ENCODE measurements at places on chromosomes 3 and 15.

DNA sequence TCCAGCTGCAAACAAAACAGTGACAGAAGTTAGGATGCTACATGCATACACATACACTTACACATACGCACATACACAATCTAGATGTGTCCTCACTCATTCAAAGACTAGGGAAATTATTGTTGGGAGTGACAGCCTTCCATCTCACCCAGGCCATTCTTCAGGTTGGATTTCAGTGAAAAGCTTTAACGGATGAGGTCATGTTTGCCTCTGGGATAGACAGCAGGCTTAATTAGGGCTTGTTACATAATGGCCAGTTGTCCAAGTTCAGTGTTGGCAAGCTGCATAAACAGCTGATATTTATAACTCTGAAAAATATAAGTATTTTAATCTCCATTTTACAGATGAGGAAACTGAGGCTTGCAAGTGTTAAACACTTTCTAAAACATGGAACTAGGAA is 35.8 kb upstream of the PLOD2 start:
- no peak for DNase-seq

DNA sequence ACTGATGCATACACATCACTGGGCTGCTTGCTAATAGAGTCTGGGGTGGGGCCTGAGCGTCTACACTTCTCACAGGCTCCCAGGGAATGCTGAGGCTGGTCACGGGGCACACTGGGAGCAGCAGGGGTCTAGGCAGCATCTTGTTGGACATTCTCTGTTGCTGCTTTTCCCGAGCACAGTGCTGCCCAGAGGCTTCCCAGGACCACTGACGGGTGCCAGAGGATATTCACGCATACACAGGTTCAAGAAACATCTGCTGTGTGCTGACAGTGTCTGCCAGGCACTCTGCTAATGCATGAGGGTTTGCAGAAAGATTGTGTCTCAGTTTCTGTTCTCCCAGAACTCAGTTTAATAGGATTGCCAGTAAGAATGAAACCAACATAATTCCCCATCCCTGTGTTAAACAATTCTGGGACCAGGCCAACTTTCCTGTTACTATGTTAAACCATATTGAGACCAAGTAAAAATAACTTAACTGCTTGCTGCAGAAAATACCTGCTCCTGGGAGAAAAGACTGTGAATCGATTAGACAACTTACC is 23.9 kb upstream of the BCL2L10 start:
- no peak for DNase-seq

GRCh38 chr3:188242436-188243123 is 88.6 kb downstream of the LPP start:
- DNase-seq = no peak

DNA sequence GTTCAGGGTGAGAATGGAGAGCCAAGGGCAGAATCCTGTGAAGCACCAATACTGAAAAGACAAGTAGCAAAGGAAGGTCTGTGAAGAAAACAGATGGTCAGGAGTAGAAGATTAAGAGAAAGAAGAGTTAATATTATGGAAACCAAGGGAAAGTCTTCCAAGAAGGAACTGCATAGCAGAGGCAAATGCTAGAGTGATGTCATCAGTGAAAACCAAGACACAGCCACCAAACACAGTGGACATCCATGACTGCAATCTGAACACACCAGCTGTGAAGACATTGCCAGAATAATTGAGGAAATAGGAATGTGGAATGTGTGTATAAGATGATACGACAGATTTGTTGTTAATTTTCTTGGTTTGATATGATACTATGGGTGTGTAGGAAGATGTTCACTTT is 26.8 kb upstream of the ZBTB38 start:
- no peak for DNase-seq

GRCh38 chr15:60179786-60180391 is 175.8 kb downstream of the FOXB1 start:
- peak; percentile 16 for DNase-seq

- no peak for DNase-seq
Observed at GRCh38 chr3:184608209-184608608, 46.6 kb downstream of the EPHB3 start.

DNA sequence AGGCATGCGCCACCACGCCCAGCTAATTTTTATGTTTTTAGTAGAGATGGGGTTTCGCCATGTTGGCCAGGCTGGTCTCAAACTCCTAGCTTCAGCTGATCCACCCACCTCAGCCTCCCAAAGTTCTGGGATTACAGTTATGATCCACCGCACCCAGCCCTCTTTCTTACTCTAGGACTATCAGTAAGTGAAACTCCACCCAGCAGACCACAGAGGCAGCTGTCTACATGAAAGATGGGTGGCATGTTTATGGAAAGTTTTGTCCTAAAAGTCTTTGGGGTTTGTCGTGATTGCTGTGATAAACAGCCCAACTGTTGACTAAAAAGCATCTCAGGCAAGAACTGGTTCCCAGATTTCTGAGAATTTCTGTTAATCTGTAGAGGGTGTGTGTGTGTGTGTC is 10.9 kb downstream of the ARL6IP5 start:
- no peak for DNase-seq

- peak; percentile 37 for DNase-seq
Observed at GRCh38 chr3:120198305-120198878, 86.6 kb downstream of the GPR156 start.

Data from eye (tissue), 1 donor.